Mucosa of descending colon (tissue), 3 donors: ENCODE measurements at places on chromosomes 16 and 17. TPM values are rescaled to one million over a fixed set of nuclear protein-coding genes. Genes with fewer than 3 reads are reported as not detected.

ABCA8 gene
- 6.0 TPM for total RNA-seq

DNA sequence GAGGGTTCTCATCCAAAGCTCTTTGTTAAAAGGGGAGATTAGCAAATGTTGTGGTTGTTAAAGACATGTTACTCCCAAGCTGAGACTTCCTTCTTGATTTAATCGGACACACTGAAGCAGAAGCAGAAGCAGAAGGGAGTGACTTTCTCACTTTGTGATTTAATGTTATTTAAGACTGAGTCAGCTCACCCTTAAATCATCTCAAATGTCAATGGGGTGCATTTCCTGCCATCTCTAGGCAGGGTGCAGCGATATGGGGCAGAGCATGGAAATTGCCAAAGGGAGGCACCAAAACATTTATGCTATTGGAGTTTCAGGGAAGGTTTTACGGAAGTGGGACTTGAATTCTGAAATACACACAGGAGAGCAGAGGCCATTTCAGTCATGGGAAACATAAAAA is 283.6 kb downstream of the ABCC12 start:
- no peak for DNase-seq

DNA sequence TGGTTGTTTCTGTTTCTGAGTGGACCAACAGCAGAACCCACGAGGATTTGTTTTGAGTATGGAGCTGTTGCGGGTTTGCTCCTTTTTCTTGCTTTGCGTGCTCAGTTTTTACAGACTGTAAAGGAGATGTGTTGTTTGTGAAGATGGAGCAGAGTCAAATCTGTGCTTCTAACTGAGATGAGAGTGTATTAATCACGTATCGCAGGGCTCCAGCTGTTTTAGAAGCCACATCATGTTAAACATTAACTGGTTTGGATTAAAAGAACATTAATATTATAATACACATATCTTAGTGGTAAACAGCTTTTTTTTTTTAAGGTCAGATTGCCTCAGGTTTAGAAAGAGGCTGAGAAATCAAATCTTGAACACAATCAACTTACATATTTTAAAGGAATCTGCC is 69.4 kb downstream of the YPEL2 start:
- no peak for DNase-seq

DNA sequence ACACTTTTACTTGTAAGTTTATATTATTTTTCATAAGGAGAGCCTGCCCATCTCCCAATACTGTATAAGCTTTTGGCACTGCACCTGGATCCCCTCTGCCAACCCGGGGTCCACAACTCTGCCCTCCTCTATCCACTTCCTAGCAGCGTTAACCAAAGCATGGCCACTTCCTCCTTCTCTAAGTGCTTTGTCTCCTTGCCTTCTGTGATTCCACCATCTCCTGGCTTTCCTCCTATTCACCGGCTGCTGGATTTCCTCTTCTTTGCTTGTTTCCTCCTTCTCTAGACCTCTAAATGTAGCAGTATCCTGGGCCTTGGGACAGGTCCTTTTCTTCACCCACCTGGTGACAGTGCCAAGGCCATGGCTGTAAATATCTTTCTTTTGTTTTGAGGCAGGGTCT is 20.0 kb upstream of the WFIKKN2 start:
- DNase-seq = no peak
